Activated naive CD4-positive, alpha-beta T cell (primary cell): ENCODE measurements at places on chromosomes 5 and 9.

GRCh38 chr5:2013301-2014057 lies 130.8 kb upstream of the IRX4 start:
- no peak for DNase-seq

- no peak for DNase-seq
Measured at GRCh38 chr9:138112791-138113600, 235.4 kb downstream of the CACNA1B start.

DNA sequence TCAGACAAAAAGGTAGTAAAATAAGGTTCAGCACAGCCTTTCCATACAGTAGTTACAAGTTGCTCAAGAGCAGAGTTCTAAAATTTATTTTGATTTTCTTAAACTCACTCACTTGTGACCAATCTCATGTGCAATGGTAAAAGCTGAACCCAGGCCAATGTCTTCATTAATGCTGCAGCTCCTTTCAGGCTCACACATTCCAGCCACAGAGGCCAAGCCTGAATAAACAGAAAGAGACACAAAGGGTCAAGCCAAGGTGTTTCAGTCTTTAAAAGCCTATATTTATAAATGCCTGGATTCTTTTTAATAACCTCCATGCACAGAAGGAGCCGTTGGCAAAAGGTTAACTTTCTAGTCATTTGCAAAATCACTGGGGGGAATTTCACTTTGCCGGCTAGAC lies 152.5 kb downstream of the ADAMTS6 start:
- DNase-seq: no peak

DNA sequence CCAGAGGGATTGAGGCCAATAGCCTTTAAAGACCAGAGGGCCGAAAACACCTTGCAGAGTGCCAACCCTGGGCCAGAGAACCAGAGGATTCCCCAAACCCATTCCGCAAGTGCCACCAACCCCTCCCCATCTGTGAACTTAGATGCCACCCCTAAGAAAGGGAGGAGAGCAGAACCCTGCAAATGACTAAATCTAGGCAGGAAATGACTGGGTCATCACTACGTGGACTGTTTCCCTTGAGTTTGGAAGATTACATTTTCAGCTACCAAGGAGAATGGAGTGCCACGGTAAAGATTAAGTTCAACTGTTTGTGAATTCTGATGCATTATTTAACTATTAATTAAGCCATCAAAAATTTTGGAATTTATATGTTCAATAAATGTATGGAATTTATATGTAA lies 142.8 kb downstream of the ENC1 start:
- no peak for DNase-seq

DNA sequence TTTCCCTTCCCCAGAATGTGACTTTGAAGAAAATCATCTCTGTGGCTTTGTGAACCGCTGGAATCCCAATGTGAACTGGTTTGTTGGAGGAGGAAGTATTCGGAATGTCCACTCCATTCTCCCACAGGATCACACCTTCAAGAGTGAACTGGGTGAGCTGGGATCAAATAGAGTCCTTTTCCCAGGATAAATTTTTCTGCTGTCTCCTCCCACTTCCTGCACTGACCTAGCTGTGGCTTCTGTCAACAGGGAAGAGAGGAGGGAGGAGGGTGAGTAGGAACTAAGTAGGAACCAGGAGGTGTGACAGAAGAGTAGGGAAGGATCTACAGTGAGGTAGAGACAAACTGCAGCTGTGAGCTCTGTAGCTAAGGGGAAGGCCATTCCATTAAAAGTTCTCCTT lies 69.3 kb downstream of the MAMDC2 start:
- no peak for DNase-seq

- DNase-seq: no peak
Measured at GRCh38 chr9:81661339-81661738, 28.0 kb downstream of the TLE1 start.

DNA sequence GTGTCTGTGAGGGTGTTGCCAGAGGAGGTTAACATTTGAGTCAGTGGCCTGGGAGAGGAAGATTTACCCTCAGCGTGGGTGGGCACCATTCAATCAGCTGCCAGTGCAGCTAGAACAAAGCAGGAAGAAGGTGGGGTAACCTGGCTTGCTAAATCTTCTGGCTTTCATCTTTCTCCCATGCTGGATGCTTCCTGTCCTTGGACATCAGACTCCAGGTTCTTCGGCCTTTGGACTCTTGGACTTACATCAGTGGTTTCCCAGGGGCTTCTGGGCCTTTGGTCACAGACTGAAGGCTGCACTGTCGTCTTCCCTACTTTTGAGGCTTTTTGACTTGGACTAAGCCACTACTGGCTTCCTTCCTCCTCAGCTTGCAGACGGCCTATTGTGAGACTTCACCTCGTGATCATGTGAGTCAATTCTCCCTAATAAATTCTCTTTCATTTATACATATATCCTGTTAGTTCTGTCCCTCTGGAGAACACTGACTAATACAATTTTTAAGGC lies 38.1 kb downstream of the PBX3 start:
- no peak for DNase-seq

DNA sequence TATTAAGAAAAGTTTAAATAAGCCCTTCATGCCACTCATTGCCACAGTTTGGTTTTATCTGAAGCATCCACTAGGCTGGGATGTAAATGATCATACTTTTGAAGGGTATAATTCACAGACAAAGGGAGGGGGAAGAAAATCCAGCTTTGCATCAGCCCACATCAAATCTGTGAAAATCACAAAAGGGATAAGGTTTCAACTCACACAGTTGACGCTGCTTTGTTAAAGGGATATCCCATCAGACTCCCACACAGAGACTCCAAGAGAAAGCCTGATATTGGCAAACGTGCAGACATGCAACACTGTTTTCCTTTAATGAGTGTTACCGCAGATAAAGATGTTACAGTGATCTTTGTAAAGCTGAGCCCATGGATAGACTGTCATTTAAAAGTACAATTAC lies 602.9 kb downstream of the TLE1 start:
- DNase-seq: no peak

GRCh38 chr5:5298841-5299541 lies 123.5 kb upstream of the ICE1 start:
- DNase-seq: no peak

DNA sequence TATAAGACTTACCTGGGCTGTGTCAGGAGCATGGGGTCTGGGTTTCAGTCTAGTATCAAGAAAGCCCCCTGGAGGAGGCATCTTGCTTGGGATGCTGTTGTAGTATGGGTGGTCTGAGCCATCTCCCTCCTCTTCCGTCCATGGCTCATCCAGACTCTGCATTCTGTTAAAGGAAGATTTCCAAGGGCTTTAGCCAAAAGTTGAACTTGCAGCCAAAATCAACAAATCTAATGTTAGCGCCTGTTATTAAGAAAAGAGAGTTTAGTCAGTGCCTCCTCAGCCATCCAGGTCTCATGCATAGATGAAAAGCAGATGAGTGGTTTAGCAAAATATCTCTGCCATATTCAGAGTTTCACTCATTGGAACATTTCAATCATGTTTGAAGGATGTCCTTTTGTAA lies 55.6 kb downstream of the S1PR3 start:
- DNase-seq: no peak

- no peak for DNase-seq
Measured at GRCh38 chr9:93650448-93650847, 74.1 kb downstream of the PHF2 start.

GRCh38 chr5:136275601-136276000 lies 82.6 kb upstream of the SMIM32 start:
- no peak for DNase-seq

DNA sequence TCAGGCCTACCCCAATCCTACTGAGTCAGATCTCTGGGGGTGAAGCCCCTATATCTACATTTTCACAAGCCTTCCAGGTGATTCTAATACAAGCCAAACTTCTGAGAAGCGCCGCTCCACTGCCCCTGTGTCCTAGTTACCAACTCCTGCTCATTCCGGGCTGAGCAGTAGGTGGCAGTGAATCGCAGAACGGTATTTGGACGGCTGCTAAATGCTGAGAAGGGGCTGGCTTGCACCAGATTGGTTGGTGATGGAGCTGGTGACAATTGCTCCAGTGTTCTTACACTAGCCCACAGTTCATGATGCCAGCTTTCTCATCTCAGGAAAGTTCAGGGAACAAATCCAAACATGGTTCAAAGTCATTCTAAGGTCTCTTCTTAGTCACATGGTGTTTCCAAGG lies 31.1 kb upstream of the FGF1 start:
- peak; percentile 7 for DNase-seq

DNA sequence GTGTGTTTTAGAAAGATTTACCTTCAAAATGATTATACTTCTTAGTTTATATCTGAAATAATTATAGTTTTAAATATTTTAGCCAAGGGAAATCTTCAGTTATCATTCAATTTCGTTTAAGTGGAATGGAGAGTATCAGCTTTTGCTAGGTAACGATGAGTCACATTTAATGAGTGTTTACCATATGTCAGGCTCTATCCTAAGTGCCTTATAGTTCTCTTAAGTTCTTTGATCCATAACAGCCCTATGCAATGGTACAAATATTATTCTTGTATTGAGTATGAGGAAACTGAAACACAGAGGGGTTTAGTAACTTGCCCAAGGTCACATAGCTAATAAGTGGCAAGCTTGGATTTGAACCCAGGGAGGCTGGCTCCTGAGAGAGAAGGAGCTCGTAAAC lies 37.5 kb upstream of the SHB start:
- DNase-seq: no peak

GRCh38 chr5:54653956-54654614 lies 136.5 kb downstream of the SNX18 start:
- DNase-seq: no peak

DNA sequence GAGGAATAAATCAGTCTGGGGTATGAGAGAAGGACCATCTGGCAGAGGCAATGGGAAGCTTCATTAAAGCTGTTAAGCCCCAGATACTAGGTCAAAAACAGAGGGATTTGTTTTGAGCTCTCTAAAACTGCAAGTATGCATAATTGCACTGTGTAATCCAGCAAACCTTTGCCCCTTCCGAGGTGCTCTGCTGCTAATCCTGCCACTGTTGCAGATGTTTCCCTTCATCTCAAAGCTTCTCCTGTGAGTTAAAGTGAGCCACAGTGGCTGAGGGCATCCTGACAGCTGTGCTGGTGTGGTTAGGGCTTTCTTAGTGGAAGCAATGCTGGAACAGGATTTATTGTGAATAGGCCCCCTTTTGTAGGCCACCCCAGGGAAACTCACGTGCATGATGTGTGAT lies 160.3 kb upstream of the TRPC7 start:
- no peak for DNase-seq

GRCh38 chr9:4774209-4774608 lies 18.5 kb upstream of the RCL1 start:
- no peak for DNase-seq

- DNase-seq: no peak
Measured at GRCh38 chr9:21744841-21745240, 57.6 kb upstream of the MTAP start.

DNA sequence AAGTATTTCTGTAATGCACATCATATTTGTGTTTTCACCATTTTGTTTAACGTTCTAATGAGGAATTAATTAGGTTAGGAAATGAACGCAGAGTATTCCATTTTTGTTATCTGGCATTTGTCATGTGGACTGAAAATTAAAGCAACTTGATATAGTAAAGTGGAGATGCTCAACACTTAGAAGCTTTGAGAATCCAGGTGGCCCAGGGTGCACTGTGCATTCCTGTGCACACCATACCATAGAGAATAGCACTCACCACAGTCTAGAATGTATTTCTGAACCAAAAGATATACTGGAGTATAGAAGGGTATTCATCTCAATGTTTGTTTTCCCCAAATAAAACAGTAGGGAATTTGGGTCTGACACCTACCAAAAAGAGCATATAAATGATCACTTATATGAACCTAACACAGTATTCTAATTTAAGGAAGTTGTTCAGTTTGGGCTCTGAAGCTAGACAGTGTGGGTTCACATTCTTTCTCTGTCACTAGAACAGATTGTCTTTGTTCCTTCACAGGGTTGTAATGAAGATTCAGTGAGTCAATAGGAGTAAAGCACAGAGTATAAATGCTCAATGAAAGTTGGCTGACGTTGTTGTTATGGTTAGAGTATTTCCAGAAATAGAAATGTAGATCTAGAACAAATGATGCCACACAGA lies 125.6 kb upstream of the DMRT1 start:
- DNase-seq: no peak

GRCh38 chr9:132559711-132560110 lies 22.7 kb upstream of the BARHL1 start:
- no peak for DNase-seq

- DNase-seq: no peak
Measured at GRCh38 chr5:116510517-116510916, 64.1 kb downstream of the SEMA6A start.

DNA sequence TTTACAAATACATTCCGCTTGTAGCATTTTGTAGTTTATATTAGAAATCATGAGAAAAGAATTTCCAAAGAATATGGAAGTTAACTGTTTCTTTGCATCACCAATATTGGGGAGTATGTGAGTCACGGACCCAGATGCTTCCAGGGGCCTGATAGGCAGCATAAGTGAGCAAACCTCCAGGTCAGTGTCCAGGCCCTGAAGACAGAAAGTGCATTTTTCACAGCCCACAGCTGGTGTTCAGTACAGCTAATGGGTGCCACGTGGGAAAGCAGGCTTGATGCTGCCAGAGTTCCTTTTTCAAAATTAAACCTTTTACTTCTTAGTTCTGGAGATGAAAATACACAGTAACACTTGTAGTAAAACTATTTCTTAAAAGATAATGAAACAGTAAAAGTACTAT lies 454.4 kb upstream of the ACTBL2 start:
- DNase-seq: no peak

- no peak for DNase-seq
Measured at GRCh38 chr9:87836951-87837705, 45.5 kb upstream of the SPATA31E1 start.

- DNase-seq: no peak
Measured at GRCh38 chr9:16102154-16102553, 549.3 kb downstream of the CCDC171 start.

GRCh38 chr5:74173241-74173640 lies 467.3 kb downstream of the ENC1 start:
- DNase-seq: no peak

DNA sequence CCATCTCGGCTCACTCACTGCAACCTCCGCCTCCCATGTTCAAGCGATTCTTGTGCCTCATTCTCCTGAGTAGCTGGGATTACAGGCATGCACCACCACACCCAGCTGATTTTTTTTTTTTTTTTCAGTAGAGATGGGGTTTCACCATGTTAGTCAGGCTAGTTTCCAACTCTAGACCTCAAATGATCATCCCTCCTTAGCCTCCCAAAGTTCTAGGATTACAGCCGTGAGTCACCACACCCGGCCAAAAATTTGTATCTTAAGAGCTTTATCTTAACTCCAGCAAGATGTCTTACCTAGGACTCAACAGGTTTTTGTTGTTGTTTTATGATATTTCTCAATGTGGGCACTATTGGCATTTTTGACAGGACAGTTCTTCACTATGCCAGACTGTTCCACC lies 27.9 kb downstream of the LYRM7 start:
- DNase-seq: no peak
